Esophagus squamous epithelium (tissue), 5 donors: ENCODE measurements at places on chromosomes 16 and 17.

- no peak for DNase-seq
Observed at GRCh38 chr17:6061290-6061689, 8.9 kb upstream of the WSCD1 start.

DNA sequence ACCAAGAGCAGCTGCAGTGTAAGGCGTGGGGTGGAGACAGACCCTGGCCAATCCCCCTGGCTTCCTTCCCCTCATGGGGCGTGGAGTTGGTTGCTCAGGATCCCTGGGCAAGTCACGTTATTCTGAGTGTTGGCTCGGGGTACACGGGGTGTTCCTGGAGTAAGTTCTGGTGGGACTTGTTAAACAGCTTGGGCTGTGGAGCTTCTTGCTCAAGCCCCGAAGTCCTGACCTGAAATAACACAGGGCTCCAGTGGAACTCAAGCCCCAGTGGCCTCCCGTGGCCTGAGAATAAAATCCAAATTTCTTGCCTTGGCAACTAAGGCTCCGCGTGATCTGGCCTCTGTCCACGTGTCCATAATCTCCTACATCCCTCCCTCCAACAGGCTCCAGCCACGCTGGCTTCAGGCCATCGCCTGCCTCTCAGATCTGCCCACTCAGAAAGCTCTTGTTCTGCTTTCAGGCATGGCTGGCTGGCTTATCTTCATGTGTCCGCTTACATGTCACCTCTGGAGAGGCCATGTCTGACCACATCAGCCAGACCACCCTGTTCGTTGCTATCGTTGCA lies 49.3 kb upstream of the BCO1 start:
- DNase-seq, result no peak

DNA sequence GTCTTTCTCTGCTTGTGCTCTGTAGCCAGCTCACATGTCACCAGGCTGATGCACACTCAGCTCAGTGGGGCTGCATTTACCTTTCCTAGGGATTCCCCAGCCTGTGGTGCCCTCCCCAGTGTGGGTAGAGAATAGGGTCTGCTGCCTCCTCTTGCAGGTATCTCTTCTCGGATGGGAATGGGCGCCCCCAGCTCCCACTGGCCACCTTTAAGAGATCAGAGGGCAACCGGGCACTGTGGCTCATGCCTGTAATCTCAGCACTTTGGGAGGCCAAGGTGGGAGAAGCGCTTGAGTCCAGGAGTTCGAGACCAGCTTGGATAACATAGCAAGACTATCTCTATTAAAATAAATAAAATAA lies 3.3 kb downstream of the XYLT2 start:
- no peak for DNase-seq

DNA sequence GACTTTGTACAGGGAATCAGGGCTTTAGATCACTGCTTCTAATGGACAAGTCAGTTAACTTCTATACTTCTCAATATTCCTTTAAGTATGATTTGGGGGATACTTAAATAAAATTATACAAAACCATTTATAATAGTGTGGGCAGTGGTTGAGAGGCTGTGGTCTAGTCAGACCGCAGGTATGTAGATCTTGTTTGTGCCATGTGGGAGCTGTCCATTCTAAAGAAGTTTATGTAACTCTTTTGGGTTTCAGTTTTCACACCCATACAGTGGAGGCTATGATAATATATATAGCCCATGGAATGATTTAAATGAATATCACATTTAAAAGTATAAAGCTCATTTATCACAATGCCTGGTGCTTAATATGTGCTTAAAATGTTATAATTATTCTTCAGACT lies 654.3 kb upstream of the KIF2B start:
- DNase-seq, result no peak

- DNase-seq, result no peak
Observed at GRCh38 chr17:79864617-79865250, 25.5 kb upstream of the CBX4 start.

DNA sequence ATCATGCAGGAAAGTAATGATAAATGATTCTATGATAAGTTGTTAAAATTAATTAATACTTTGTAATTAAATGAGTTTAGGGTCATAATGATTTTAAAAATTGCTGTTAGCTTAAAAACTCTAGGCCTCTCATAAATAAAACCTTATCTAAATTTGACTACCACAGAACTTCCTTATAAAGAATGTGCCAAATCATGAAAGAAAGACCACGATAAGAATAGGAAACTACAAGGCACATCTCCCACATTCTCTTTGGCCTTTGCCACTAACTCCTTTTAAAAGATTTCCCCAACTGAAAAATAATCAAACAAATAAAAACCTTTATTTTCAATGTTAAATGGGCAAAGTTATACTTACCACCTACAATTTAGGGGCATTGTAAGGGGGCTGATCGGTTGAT lies 164.6 kb upstream of the C17orf78 start:
- DNase-seq, result no peak

- no peak for DNase-seq
Observed at GRCh38 chr17:6914711-6915110, 81.1 kb upstream of the ALOX12 start.

- DNase-seq, result no peak
Observed at GRCh38 chr16:19245326-19245925, 40.1 kb upstream of the CLEC19A start.

DNA sequence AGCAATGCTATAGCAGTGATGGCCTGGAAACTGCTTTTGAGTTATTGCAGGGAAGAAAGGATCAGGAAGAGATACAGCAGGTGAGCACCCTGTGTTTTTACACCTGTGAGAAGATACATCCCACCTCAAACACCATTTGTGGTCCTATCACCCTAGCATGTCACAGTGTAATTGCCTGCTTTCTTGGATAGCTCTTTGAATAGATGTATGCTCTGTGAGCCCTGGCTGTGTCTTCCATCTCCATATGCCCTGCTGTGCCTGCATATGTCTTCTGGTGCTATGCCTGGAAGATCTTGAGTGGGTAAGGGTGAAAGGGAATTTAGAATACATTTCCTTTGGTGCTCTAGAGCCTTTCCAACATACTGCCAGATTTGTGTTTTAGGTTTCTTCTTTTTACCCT lies 15.5 kb downstream of the HLF start:
- DNase-seq, result no peak

- no peak for DNase-seq
Observed at GRCh38 chr16:57536306-57537193, at the start of gene CCDC102A. TSS of gene CCDC102A (minus strand) at chr16:57536571. CDS start at chr16:57529177, 7,394 bp downstream.

GRCh38 chr16:67864594-67864993 lies 8.3 kb upstream of the EDC4 start:
- DNase-seq, result no peak

DNA sequence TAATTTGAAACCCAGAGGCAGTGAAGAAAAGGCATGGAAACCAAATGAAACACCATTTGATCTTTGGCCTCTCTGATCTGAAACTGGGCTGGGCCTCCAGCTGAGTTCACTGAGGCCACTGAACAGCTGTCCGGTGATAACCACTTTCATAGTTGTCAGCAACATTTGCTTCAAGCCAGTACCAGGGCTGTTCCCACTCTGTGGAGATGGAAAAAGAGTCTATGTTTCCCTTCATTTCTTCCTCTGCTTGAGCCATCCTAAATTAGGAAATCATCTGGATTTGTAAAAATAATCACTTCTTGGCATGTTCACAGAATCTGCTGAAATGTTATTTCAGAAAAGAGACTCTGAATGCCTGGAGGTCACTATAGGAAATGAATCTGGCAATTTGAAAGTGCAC lies 119.3 kb downstream of the STX8 start:
- no peak for DNase-seq
